ELR (cell line): ENCODE measurements at places on chromosomes 16 and 17.
A peak's percentile ranks its signal among the peaks of the same experiment; 100 is the strongest.

GRCh38 chr17:61399131-61400065, at the start of gene TBX2:
TSS of gene TBX2 (plus strand) at chr17:61399843. CDS start at chr17:61400177, 334 bp downstream.
- peak; percentile 88 for DNase-seq

GRCh38 chr17:33520426-33521330, 227.6 kb upstream of the ASIC2 start:
- DNase-seq, result peak; percentile 1

GRCh38 chr17:68057531-68057952, 22.0 kb downstream of the KPNA2 start:
- DNase-seq, result peak; percentile 48

- no peak for DNase-seq
Observed at GRCh38 chr16:49485663-49486062, 112.1 kb downstream of the C16orf78 start.

DNA sequence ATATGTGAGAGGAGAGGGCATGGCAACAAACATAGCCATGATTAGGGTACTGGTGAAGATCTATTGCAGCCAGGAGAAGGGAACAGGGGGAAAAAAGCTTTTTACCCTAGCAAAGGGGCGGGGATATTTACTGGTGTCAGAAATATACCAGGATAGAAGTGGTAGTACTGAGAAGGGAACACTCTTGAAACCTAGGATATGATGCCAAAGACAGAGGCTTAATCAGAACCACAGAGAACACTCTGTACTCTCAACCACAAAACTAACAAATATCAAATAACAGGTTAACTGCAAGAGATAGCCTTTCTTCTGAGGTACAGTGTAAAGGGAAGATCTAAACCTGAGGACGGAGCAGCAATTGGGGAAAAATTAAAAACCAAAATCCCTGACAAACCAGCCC, 112.2 kb downstream of the KIF2B start:
- DNase-seq, result no peak

DNA sequence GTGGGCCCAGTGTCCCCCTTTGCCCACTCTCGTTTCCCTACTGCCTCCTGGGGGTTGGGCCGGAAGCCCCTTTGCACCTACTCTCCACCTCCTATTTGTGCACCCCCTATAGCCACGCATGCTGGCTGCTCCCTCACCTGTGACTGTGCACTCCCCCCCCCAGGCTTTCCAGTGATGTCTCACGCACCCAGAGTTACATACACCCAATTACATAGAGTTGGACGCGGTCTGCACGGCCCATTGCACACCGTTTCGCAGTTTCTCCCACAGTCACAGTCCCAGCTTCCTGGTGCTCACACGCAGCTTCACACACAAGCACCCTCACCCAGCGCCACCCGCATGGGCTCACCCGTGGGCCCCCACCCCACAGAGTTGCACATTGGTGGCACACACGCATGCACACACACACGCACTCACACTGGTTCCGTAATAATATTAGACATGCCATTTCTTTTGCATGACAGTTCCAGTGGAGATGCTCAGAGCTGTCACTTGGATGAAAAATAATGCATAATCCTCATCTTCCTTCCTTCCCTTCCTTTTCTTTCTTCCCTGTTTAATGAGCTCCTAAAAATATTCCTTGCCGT, 21.5 kb upstream of the C1QL1 start:
- no peak for DNase-seq

GRCh38 chr16:24838554-24839266, 7.1 kb upstream of the SLC5A11 start:
- DNase-seq, result peak; percentile 74

DNA sequence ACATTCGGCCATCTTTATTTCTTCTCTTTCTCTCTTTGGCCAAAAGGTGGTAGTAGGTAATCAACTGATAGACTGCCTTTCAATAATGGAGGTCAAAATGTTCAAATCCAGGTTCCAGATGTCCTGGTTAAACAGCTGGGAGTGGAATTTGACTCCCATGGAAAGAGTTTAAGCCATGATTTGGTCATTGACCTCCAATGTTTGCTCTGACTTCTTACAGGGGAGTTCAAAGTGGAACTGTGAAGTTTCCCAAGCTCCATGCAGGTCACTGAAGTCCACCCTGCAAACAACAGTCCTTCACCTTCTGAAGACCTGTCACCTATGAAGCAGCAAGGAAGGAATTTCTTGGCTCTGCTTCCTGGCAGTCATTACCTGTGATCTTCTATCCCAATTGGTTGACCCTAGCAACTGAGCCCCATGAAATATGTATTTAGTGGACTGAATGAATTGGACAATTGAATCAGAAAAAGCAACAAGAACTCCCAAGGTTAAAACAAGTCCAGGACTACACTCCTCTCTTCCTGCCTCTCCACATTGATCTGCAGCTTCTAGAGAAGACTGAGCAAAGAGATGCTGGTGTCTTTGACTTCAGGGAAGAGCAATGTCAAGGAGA, 28.0 kb upstream of the SOX9 start:
- no peak for DNase-seq

GRCh38 chr16:11016993-11017392, 72.6 kb downstream of the CLEC16A start:
- peak; percentile 74 for DNase-seq

- DNase-seq, result no peak
Observed at GRCh38 chr17:7318121-7318860, 3.1 kb upstream of the GPS2 start.

DNA sequence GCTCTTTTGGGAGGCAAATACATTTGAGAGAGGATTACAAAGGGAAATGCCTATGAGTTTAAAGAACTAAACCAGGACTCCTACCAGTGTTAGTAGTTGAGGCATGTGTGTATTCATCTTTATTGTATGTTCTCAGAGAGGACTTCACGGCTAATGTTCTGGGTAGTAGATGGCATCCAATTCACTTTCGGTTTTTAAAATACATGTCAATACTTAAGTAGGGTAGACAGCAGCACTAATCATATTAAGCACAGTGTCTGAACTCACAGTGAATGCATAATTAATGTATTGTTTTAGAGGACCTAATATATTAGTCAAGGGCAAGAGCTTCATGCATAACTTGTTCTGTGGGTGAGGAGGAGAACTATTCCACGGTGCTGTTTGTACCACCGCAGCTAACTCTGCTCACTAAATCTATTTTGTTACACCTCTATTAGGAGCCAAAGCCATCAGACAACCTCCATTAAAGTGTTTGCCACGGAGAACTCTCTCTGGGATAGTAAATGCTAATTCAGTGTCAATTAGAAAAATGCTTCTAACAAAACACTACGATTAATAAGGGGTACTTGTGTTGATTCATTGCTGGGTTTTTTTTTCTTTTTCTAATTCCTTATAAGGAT, 56.3 kb downstream of the COX10 start:
- no peak for DNase-seq

GRCh38 chr16:77386831-77387814, 47.7 kb downstream of the ADAMTS18 start:
- DNase-seq, result no peak

DNA sequence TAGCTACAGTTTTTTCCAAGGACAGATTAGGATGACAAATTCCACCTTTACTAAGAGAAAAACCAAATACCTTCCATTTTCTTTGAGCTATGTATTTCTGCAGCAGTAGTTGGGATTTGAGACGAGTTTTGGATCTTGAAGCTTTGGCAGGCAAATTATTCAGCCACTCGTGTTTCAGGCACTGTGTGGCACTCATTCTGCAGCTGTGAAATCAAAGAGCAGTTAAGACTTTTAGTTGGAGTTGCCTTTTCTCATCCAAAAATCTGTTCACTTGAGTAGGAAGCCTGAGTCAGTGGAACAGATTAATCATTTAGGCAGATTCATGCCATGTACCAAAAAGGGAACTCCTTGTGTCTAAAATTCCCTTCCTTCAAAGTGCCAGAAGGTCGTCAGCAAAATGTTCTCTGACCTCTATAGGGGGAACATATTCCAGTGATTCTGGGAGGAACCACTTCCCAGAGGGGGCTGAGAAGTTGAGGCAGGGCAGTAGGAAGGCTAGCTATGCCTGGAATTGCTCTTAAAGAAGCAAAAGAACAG, 20.1 kb downstream of the ORC6 start:
- DNase-seq, result no peak

DNA sequence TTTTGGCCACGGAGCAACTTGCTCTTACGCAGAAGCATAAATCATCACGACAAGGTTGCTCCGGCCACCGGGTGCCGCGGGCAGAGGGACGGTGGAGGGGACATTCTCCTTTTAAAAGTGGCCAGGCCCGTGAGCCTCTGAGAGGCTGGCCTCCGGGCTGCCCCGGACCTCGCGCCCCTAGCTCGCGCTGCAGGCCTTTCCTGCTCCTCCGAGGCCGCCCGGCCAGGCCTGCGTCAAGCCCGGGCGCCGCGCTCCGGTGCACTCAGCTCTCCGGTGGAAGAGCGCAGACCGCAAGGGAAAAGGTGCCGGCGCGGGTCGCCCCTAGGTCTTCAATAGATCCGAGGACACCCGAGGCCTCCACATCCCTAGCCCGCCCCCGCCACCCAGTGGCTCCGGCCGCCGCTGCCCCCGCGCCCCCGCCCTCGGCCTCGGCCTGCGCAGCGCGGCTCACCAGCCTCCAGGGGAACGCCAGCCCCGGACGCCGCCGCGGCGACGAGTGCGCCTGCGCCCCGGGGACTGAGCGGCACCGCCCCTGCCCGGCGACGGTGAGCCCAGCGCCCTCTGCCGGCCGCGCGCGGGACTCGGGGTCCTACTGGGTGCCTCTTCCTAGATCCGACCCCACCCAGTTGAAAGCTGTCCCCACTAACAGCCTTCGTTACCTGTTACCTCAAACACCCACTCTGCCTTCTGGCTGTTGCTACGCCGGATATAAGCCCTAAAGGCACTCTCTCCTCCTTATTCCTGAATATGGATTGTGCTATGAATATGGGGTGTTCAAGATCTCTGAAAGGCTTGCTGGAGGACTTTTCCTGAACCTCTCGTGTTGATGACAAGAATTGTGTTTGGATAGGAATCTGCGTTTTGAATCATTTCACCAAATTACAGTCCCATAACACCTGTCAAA, at the start of gene LYRM9:
Gene LYRM9, minus strand, starts transcription at position 500 of the 904 bp plus-strand sequence. CDS start 10,671 bp downstream, outside the sequence.
- DNase-seq, result peak; percentile 87

- no peak for DNase-seq
Observed at GRCh38 chr16:3564130-3564888, 12.9 kb downstream of the NLRC3 start.

DNA sequence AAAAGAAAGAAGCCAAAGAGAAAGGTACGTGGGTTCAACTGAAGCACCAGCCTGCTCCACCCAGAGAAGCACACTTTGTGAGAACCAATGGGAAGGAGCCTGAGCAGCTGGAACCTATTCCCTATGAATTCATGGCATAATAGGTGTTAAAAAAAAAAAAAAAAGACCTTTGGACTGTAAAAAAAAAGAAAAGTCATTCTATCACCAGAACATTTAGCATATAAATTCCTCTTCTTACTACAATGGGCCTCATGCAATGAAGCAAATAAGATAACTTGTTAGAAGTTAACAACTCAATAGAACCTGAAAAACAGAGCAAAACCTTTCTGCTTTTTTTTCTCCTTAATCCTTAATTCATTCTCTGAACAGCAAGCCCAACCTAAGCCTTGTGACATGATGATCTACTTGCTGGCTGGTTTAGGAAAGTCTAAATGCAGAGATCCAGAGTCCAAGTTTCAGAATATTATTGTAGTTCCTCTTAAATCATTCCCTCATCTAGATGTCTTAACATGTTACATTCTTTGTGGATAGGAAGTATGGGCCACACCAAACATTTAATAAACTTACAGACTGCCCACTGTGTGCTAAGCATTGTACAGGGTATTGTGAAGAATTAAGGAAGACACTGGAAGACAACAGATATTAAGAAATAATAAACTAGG, 45.4 kb downstream of the BRCA1 start:
- no peak for DNase-seq

DNA sequence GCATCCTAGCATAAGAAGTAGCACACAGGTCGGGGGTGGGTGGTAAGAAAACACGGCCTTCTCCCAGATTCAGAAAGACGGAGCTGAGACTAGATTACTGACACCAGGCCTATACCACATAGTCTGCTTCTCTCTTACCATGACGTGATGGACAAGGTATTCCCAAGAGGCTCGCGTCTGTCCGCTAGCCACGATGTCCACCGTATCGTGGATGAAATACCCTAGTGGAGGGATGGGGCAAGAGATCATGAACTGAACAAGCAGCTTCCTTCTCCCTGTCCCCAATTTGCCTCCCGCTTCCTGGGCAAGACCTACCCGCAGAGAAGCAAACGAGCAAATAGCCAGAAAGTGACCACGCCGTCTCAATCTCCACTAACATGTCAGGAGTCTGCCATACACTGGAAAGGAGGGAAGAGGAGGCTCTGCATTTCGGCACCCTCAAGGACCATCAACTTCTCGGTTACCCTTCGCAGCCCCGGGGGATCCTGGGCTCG, 820 bp downstream of the TLCD1 start:
- DNase-seq, result peak; percentile 87

DNA sequence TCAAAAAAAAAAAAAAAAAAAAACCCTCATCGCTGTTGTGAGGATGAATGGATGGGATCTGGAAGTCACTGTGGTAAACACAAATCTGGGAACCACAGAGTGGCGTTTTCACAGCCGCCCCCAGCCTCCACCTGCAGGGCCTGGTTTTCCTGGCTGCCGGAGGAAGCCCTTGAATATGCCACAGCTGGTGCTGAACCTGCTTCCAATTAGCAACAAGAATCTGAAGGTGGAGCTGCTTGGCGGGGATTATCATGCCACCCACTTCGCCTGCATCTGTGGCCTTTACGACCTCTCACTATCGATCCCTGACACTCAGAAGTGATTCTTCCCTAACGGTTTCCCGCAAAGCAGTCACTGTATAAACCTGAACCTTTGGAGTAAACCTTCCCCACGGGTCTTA, 16.1 kb downstream of the MRM3 start:
- no peak for DNase-seq

DNA sequence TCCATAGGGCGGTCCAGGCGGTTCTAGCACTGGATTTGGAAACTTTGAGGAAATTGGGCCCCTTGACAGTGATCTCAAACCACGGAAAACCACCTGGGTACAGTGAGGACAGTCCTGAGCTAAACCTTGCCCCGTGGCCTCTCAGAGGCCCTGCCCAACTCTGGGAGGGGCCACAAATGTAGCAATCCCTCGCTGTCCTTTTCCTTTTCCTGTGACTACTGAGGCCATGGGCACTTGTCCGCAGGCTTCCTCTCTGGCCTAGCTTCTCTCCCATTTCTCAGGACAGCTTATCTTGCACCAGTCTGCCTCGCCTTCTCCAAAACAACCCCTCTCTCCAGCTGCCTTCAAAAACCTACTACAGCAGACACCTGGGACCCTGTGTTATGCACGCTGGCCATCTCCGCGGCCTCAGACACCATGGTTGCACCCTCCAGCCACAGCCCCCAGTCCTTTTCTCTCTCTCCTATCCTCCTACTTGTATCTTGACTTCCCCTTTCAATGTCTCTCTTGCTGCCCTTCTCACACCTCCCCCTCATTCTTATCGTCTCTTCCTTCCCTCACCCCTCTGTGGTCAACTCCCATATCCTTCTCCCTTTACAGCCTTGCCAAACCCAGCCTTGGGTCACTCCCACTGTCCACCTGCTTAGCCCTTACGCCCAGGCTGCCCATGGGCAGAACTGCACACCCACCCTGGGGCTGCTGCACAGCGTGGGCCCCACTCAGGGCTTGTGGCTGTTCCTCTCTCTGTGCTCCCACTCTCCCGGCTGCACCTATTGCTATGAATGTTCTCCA, 7.6 kb downstream of the SCPEP1 start:
- DNase-seq, result no peak

GRCh38 chr16:50434872-50435478, 66.2 kb upstream of the BRD7 start:
- no peak for DNase-seq

- no peak for DNase-seq
Observed at GRCh38 chr16:78967948-78968347, 632.6 kb downstream of the MAF start.

GRCh38 chr17:30302241-30302640, 10.5 kb upstream of the BLMH start:
- no peak for DNase-seq
